ENCODE measurements at places on chromosomes 7 and 10.

DNA sequence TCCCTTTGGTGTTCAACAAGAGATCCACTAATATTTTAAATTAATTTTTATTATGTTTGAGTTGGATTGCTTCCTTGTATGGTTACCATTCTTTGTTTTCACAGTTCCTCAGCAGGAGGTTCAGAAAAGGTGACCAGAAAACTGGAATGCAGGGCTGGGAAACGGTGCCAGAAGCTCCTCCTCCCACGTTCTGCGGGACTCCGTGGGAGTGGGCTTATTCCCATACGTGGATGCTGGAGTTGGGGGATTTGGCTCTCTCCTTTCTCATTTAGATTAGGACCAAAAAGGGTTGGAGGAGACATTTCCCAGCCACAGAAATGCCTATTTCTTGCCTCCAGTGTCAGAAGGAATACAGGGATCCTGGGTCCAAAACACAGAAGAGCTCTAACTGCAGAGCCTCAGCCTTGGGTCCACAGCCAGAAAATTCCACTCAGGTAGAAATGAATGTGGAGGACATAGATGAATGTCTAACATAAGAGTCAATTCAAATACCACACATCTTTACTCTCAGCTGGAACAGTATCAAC lies 56.0 kb downstream of the SORBS1 start:
- no peaks in the 10 kb centered on the region for H3K36me3 ChIP-seq
- no peak overlapping the region for H3K4me3 ChIP-seq
- no peak for DNase-seq
- no peaks in the 10 kb centered on the region for H3K27me3 ChIP-seq
- no peaks in the 10 kb centered on the region for H3K4me1 ChIP-seq

GRCh38 chr10:79004311-79004710 lies 64.5 kb upstream of the ZMIZ1 start:
- no peak for DNase-seq
- H3K27ac ChIP-seq, result no peak overlapping the region
- no peak overlapping the region for H3K4me3 ChIP-seq
- no peaks in the 10 kb centered on the region for H3K4me1 ChIP-seq

DNA sequence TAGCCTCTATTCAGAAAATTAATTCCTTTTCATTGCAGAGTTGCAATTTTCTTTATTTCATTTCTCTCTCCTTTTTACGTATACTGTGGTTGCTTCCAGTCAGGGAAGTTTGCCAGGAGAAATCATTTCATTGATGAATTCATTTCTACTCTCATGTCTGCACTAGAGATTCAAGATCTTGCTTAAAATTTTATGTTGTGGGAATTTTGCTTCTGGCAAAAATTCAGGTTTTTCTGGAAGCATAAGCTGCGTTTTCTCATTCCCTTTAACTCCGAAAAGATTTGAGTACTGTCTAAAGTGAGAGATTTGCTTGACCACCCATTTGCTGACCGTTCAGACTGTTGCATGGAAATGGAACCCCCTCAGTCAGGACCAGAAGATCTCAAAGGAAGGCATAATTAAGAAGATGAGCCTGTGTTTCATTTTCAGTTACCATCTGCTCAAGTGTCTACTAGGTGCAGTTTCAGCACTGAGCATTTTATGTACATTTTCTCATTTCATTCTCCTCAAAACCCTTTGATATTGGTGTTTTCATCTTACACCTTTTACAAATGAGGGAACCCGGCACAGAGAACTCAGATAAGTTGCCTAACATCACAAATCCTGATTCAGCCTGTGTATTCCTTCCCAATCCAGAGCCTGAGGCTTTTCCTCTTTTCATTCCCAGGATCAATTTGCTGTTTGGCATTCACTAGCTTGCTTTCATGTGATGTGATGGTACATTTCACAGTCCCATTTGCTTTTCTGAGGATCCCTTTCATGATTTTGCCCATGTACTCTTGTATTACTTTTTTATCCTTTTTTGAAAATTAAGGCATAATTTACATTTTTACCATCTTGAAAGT lies 3.9 kb downstream of the PTPRZ1 start:
- H3K4me3 ChIP-seq, result no peak overlapping the region
- H3K36me3 ChIP-seq, result no peaks in the 10 kb centered on the region
- H3K27me3 ChIP-seq, result no peaks in the 10 kb centered on the region
- H3K27ac ChIP-seq, result no peak overlapping the region
- no peaks in the 10 kb centered on the region for H3K4me1 ChIP-seq

DNA sequence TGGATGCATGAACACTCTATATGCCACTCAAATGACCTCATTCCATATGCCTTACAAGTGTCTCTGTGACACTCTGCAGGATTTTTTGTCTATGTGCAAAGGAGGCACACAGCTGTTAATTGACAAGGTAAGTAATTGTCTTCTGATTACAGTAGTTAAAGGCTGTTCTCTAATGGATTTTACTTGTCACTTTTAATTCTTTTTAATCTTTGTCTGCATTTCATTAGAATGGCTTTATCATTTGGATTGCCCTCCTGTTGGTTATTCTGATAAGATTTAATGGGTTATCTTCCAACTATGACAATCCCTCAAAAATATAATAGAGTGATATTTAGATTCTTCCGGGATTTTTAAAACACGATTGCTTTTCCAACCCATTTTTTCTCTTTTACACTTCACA lies 290.0 kb upstream of the TEX47 start:
- H3K27me3 ChIP-seq, result no peaks in the 10 kb centered on the region
- no peaks in the 10 kb centered on the region for H3K36me3 ChIP-seq
- no peak overlapping the region for H3K27ac ChIP-seq
- no peak for DNase-seq
- H3K4me1 ChIP-seq, result no peaks in the 10 kb centered on the region

- no peaks in the 10 kb centered on the region for H3K4me1 ChIP-seq
- no peaks in the 10 kb centered on the region for H3K36me3 ChIP-seq
- DNase-seq, result no peak
- no peak overlapping the region for H3K4me3 ChIP-seq
These were observed 117.1 kb upstream of the GATA3 start for GRCh38 chr10:7937315-7937945.

DNA sequence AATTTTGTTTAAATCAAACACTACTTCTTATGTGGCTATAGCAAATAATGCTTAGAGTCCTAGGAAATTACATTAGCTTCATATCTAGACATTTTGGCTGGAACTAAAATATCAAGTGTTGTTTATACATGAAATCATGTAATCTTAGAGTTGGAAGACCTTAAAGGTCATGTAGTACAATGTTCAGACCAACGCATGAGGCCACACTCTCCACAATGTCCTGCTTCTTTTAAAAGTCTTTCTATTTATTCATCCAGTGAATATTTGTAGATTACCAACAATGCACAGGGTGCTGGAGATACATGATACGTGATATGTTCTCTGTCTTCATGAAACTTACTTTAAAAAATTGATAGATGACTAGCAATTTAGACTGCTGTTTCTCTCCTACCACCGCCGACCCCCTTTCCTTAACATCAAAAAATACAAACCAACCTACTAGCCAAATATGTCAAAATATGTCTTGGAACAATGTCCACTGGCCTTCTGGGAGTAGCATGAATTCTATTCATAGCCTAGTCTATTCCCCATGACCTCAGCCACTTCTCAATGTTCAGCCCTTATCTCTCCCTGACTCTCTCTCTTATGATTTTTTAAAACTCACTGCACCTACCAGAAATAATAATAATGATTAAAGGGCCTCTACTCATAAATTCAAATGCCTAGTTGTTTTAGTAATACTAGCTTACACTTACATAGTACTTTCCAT lies 59.5 kb upstream of the CAV2 start:
- no peak overlapping the region for H3K4me3 ChIP-seq
- no peaks in the 10 kb centered on the region for H3K27me3 ChIP-seq
- no peaks in the 10 kb centered on the region for H3K4me1 ChIP-seq
- no peaks in the 10 kb centered on the region for H3K36me3 ChIP-seq
- H3K27ac ChIP-seq, result no peak overlapping the region
- no peak for DNase-seq

GRCh38 chr7:126016722-126017121 lies 1087.1 kb upstream of the POT1 start:
- H3K27ac ChIP-seq, result no peak overlapping the region
- H3K4me3 ChIP-seq, result no peak overlapping the region
- H3K4me1 ChIP-seq, result no peaks in the 10 kb centered on the region
- H3K27me3 ChIP-seq, result no peaks in the 10 kb centered on the region

GRCh38 chr7:30459591-30460245 lies 18.9 kb downstream of the NOD1 start:
- no peak overlapping the region for H3K4me3 ChIP-seq
- no peaks in the 10 kb centered on the region for H3K36me3 ChIP-seq

DNA sequence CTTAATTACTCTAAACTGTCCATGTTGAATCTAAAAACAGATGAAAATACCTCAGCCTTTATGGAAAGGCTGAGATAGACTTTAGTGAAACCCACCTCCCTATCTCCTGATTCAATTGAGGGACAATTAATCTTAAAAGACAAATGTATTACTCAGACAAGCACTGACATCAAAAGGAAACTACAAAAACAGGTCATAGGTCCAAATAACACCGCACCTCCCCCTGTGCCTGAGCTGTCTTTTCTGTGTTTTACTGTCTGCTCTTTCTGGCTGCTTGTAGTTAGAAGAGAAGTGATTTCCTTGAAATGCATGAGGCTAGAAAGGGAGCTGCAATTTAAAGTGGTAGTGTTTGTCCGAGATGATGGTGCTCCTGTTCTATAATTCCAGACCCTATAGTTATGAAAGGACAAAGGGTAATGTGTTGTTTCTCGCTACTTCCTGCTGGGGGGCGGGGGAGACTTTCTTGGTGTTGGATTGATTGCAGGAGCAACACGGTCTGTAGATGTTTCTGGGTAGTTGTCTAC lies 16.0 kb downstream of the AKR1C8 start:
- no peaks in the 10 kb centered on the region for H3K4me1 ChIP-seq
- H3K27me3 ChIP-seq, result no peaks in the 10 kb centered on the region
- no peak for DNase-seq

- peak overlapping the region; percentile 77 for H3K27ac ChIP-seq
- H3K4me3 ChIP-seq, result no peak overlapping the region
These were observed 10.7 kb upstream of the COMTD1 start for GRCh38 chr10:75246506-75246905.

DNA sequence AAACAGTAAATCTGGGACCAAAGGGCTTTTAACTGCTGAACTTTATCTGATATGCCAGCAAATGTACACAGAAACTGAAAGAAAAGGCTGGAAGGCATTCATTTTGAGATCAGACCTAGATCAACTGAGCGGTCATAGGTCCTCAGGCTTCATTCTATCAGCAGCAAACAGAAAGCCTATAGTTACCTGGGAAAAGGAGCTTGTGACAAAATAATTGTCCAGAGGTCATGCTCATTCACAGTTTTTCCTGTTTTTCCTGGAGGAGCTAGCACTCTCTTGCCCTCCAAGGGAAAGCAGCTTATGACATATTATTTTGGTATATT lies 320.2 kb downstream of the AHR start:
- no peak overlapping the region for H3K4me3 ChIP-seq
- no peaks in the 10 kb centered on the region for H3K36me3 ChIP-seq
- H3K27ac ChIP-seq, result no peak overlapping the region
- no peaks in the 10 kb centered on the region for H3K4me1 ChIP-seq
- H3K27me3 ChIP-seq, result no peaks in the 10 kb centered on the region
- no peak for DNase-seq

- no peak overlapping the region for H3K27ac ChIP-seq
- H3K27me3 ChIP-seq, result no peaks in the 10 kb centered on the region
- DNase-seq, result no peak
- no peaks in the 10 kb centered on the region for H3K36me3 ChIP-seq
These were observed 30.6 kb upstream of the IKZF1 start for GRCh38 chr7:50273870-50274269.

GRCh38 chr7:111855842-111856227 lies 293.5 kb upstream of the IMMP2L start:
- no peaks in the 10 kb centered on the region for H3K4me1 ChIP-seq
- no peak overlapping the region for H3K4me3 ChIP-seq
- DNase-seq, result peak; percentile 43
- H3K27me3 ChIP-seq, result no peaks in the 10 kb centered on the region

GRCh38 chr10:59971915-59972314 lies 65.6 kb upstream of the CCDC6 start:
- no peaks in the 10 kb centered on the region for H3K36me3 ChIP-seq
- DNase-seq, result peak; percentile 16
- no peak overlapping the region for H3K27ac ChIP-seq
- no peak overlapping the region for H3K4me3 ChIP-seq
- H3K27me3 ChIP-seq, result no peaks in the 10 kb centered on the region

GRCh38 chr7:92904244-92905131 lies 68.1 kb upstream of the CDK6 start:
- no peaks in the 10 kb centered on the region for H3K4me1 ChIP-seq
- H3K27me3 ChIP-seq, result no peaks in the 10 kb centered on the region
- H3K27ac ChIP-seq, result no peak overlapping the region

GRCh38 chr10:3140280-3140679 lies 32.3 kb downstream of the PITRM1 start:
- DNase-seq, result no peak
- no peaks in the 10 kb centered on the region for H3K27me3 ChIP-seq
- H3K4me3 ChIP-seq, result no peak overlapping the region
- peak overlapping the region; percentile 31 for H3K27ac ChIP-seq

DNA sequence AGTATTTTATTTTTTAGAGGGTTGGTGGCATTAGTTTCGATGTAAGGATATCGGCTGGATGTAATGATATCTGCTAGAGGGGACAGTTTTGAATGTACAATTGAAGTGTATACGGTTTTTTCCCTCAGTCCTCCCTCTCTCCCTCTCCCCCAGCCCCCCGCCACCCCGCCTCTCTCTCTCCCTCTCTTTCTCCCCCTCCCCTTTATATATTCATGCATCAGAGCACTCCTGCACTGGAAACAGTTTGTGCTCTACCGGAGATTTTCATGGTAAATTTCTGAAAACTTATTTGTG lies 1.6 kb downstream of the GLCCI1 start:
- H3K36me3 ChIP-seq, result no peaks in the 10 kb centered on the region
- peak overlapping the region; percentile 80 for H3K27ac ChIP-seq
- H3K4me1 ChIP-seq, result no peaks in the 10 kb centered on the region
- DNase-seq, result no peak

DNA sequence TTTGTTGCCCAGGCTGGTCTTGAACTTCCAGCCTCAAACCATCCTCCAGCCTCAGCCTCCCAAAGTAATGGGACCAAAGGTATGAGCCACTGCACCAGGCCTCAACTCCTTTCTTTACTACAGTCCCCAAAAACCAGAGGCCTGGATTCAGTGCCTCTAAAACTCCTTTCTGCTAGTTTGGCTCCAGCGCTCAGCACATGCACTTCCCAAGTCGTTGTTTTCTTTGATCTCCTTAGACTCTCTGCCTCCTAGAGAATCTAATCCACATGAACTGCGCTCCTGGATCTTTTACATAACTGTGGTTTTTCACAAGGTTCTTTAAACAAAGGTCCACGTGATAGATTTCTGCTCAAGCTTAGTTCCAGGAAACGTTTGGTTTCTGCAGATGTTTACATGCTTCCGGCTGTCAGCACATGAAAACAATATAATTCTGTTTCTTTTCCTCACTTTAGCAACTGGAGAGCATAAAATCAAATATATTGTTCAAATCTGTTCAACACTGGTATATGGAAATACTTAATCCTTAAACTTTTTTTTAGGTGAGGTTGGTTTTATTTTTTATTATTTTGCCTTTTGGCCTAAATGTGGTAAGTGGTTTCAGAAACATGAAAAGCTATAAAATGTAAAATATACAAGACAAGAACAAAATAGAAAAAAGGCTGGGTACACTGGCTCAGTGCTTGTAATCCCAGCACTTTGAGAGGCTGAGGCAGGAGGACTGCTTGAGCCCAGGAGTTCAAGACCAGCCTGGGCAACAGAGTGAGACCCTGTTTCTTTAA lies 270.5 kb upstream of the MKLN1 start:
- no peaks in the 10 kb centered on the region for H3K36me3 ChIP-seq
- no peaks in the 10 kb centered on the region for H3K27me3 ChIP-seq
- peak; percentile 80 for DNase-seq
- H3K4me3 ChIP-seq, result no peak overlapping the region
- peaks cover 7% of the 10 kb centered on the region for H3K4me1 ChIP-seq

- H3K36me3 ChIP-seq, result no peaks in the 10 kb centered on the region
- H3K27ac ChIP-seq, result no peak overlapping the region
- H3K4me1 ChIP-seq, result no peaks in the 10 kb centered on the region
- H3K27me3 ChIP-seq, result no peaks in the 10 kb centered on the region
- no peak overlapping the region for H3K4me3 ChIP-seq
These were observed 29.5 kb downstream of the DPY19L1 start for GRCh38 chr7:35007768-35008167.

Data from prostate gland (tissue), 2 donors.